ENCODE measurements at places on chromosomes 13 and 19. TPM values are rescaled to one million over a fixed set of nuclear protein-coding genes. Genes with fewer than 3 reads are reported as not detected.

Gene C5AR1
- not detected for total RNA-seq

Gene FBXO17
- 17.9 TPM for total RNA-seq

Gene NEK5
- 0.34 TPM for total RNA-seq

Gene PRR22
- total RNA-seq: 0.51 TPM

Gene HIF3A
- 23.1 TPM for total RNA-seq

Gene AXL
- 11.2 TPM for total RNA-seq

Gene KISS1R
- total RNA-seq: not detected

Gene CD70
- total RNA-seq: 0.14 TPM

Gene PCDH20
- 0.17 TPM for total RNA-seq

Gene PTGER1
- total RNA-seq: 0.17 TPM

Gene MIR17HG
- total RNA-seq: 13.1 TPM

Measured in dermis blood vessel endothelial cell (primary cell).